ENCODE measurements at places on chromosomes 5 and 9.
A peak's percentile ranks its signal among the peaks of the same experiment; 100 is the strongest.

DNA sequence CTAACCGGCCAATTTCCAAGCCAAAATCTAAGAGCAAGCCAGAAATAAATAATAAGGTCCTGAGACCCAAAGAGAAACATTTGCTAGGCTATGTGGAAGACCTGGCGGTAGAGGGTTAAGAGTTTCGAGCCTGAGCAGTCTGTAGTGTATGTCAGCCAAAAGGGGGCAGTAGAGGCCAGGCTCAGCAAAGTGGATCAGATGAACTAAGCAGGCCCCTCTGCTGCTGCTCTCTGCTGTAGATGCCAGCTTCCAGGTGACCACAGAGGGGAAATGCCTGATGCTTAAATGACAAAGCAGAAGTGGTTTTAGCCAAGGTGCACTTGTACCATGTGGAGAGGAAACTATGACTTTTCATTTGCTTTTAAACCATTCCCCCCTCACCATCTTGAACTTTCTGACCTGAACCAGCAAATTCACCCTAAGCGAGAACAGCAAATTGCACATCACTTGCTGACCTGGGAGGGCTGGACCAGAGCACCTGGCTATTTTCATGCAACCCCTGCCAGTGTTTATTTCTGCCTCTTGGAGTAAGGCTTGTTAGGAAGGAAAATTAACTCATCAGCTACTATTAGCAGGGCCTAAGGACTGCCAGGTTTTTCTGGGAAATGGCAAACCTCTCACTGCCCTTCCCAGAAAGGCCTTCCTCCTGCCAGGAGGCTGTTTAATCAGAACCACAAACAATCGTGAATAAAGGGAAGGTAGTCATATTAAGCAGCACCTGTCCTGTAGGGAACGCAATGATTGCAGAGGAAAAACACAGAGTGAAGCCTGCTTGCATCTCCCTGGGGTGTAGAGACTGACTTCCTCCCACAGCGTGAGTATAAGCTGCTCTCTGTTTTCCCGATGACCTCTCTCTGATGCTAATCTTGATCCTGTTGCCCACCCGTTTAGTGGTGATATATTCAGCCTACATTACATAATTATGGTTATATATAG, 818.2 kb downstream of the TLR4 start:
- DNase-seq: no peak

GRCh38 chr5:141963701-141964100, 5.2 kb upstream of the RNF14 start:
- no peak for DNase-seq

DNA sequence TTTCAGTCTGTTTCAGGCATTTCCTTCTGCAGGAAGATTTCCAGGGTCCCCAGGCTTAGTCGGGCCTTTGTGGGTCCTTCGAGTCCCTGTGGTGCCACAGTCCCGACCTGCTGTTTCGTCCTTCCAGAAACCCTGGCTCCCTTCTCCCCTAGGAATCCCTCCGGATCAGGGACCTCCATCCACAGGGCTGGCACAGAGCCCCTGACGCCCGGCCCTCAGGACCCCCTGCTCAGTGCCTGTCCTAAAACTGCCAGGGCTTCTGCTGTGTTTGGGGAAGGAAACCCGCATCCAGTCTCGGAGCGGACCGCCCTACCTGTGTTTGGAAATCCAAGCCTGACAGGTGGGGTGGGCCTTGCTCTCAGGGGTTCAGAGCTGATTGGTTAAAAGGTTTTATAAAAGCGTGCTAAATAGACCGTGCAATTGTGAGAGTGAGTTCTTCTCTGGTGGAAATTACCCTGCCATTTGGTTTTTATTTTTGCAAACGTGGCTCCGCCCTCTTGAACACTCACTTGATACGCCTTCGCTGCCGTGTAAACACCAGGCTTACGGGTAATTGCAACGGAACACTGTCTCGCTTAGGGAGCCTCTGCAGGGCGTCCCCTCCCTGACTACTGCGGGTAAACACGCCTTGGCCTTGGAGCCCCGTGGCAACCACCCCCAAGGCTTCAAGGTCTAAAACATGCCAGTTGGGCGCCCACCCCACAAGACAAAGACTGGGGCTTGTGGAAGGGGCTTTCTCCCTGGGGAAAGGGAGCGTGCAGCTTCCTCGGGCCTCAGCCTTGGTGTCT, 121.2 kb downstream of the PHF2 start:
- DNase-seq: no peak

DNA sequence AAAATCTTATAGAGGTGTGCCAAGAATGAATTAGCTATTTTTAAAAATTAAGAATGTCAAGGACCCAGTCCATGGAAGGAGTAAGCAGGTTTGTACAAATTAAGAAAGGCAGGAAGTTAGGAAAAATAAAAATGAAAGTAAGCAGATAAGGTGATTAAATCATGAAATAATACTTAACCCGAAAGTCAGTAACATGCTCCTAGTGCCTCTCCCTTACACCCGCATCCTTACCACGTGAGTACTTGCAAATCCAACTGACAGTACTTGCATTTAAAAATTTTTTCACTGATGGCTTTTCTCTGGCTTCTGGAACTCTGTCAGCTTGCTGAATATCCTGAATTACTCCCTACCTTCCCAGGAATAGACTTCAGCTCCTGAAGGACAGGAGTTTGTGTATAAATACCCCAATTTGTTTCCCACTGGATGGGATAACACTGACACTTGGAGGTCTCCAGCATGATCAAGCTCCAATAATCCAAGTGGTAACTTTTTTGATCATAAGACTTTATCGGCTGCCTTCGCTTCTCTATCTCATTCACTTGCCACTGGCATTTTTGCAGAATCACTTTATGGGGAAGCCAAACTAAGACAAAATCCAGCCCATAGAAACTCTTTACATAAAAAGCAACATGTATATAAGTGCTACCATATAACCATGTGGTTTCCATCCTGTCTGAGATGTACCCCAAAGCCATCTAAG, 41.6 kb upstream of the RICTOR start:
- no peak for DNase-seq

- DNase-seq: no peak
These were observed 184.3 kb downstream of the TSSK1B start for GRCh38 chr5:113250341-113250953.

GRCh38 chr5:133245191-133246052, 193.6 kb downstream of the HSPA4 start:
- DNase-seq: peak; percentile 8

DNA sequence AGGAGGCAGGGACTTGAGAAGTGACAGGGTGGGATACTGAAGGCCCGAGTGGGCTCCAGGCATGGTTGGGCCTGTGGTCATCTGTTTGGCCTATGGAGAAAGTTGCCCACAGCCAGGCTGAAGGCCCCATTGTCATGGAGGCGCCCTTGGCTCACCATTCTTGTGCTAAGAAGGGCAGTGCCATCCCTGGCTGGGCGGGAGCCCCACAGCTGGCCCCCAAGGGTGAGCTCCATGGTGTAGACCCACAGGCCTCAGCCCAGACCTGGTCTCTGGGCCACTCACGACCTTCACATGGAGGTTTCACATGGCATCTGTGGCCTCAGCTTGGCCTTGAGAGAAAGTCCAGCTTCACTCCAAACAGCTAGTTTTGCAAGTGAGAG, 34.3 kb upstream of the PRDM12 start:
- DNase-seq: no peak
